Peyer's patch (tissue), 4 donors: ENCODE measurements at places on chromosomes 12 and 14.
A peak's percentile ranks its signal among the peaks of the same experiment; 100 is the strongest.

GRCh38 chr14:77979666-77980351 is 179.9 kb downstream of the ADCK1 start:
- no peak for DNase-seq

DNA sequence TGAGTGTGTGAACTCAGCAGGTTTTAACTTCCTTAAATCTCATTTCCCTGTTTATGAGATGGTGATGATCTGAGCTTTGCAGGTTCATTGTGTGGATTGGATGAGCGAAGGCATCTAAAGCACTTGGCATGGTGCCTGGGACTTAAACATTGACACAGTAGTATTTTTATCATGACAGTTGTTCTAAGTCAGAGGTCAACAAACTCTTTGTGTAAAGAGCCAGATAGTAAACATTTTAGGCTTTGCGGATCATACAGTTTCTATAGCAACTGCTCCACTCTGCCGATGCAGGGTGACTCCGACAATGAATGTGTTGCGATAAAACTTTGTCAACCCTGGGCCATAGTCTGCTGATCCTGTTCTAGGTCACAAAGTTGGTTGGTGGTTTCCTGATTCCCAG is 25.2 kb downstream of the SLC24A4 start:
- no peak for DNase-seq

DNA sequence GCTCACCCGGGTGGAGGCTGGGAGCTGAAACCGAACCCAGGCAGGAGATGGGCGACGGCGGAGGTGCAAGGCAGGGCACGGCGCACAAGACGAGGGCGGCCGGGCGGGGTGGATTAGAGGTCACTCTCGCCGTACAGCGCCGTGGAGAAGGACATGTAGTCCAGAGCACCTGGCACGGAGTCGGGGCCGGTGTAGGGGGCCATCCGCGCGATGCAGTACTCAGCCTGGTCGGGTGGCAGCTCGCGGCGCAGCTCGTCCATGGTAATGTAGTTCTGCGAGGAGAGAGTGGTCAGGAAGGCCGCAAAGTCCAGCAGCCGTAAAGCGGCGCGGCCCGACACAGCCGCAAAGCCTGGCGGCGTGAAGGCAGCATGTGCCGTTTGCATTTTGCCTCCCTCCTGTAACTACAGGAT is 81.9 kb upstream of the ZFP36L1 start:
- no peak for DNase-seq

GRCh38 chr12:112916270-112916669 is 9.5 kb downstream of the OAS1 start:
- no peak for DNase-seq

GRCh38 chr14:77867476-77867875 is 67.6 kb downstream of the ADCK1 start:
- no peak for DNase-seq

- no peak for DNase-seq
Measured at GRCh38 chr14:29380826-29381225, 546.8 kb downstream of the PRKD1 start.

GRCh38 chr12:92362785-92363184 is 217.1 kb upstream of the BTG1 start:
- DNase-seq: peak; percentile 68

GRCh38 chr12:77131977-77132490 is 66.7 kb upstream of the E2F7 start:
- no peak for DNase-seq

- no peak for DNase-seq
Measured at GRCh38 chr12:57106021-57106708, 5.0 kb downstream of the STAT6 start.

GRCh38 chr14:92022036-92022435 is 17.8 kb downstream of the TRIP11 start:
- no peak for DNase-seq

- DNase-seq: no peak
Measured at GRCh38 chr14:63878052-63878451, 25.2 kb downstream of the SYNE2 start.

DNA sequence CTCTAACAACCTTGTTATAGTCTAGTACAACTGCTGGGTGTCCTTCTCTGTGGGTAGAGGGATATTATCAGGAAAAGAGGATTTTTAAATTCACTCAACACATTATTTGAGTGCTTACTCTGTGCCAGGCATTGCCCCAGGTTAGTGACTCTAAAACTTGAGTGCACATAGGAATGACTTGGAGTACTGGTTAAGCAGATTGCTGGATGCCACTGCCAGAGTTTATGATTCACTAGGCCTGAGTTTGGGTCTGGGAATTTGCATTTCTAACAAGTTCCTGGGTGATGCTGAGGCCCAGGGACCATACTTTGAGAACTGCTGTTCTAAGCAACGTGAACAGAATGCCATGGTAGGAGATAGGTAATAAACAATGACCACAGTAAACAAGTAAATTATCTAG is 96.6 kb downstream of the CFAP54 start:
- DNase-seq: no peak

DNA sequence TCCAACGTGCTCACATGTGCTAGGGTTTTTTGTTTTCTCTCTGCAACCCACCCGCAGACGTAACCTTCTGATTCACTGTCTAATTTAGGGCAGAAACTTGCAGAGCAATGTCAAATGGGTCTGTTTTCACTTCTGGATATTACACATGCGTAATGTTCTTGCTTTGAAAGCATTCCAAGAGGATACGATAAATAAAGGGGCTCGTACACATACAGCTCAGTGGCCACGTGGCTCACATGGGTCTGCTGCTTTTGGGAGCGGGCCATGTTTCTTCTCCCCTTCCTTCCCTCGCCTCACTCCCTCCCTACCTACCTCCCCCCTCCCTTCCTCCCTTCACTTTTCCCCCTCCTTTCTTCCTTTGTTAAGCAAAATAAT is 23.4 kb downstream of the CACNA1C start:
- DNase-seq: no peak

DNA sequence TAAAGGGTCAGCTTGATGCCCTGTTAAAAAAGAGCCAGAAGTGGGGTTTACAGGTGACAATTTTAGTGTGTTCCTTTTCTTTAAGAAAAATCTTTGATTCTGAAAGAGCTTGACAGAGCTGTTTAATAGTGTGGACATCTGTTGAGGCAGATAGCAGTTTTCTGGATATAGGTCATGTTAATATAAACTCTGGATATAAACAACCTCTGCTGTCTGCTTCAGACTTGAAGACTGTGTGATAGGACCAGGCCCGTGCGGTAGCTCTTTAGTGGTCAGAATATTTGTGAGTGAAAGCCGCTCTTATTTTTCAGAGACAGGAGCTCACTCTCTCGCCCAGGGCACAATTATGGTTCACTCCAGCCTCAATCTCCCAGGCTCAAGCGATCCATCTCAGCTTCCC is 439.9 kb upstream of the RGS6 start:
- DNase-seq: no peak

- no peak for DNase-seq
Measured at GRCh38 chr12:544941-545635, 85.3 kb downstream of the B4GALNT3 start.

GRCh38 chr14:101888182-101888581 is 76.2 kb upstream of the DYNC1H1 start:
- no peak for DNase-seq

DNA sequence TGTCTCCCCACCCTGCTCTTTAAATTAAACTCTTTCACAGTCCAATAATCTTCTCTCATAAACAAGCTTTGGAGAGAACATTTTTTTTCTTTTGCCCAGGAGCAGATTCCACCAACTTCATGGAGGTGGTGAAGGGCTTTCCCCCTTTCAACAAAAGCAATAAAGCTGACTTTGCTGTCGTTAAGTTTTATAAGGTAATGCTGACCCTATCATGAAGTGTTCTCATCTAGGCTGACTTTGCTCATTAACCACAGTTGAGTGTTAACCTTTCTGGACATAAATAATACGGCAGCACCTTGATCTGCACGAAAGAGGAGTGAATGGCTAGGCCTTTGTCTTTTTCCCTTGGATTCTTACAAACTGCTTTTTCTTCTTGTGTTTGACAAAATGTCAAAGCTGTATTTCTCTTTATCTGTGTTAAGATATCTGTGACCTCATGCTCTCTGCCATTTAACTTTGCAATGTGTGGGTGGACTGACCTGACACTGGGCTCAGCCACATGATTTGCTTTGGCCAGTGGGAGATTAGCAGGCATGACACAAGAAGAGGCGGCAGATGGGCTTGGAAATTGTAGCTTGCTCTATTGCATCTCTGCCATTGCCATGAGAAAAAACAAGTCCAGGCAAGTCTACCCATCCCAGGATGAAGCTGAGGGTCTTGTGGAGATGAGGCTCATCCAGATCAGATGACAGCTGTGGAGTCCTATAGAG is 470.9 kb upstream of the CCDC196 start:
- DNase-seq: no peak

DNA sequence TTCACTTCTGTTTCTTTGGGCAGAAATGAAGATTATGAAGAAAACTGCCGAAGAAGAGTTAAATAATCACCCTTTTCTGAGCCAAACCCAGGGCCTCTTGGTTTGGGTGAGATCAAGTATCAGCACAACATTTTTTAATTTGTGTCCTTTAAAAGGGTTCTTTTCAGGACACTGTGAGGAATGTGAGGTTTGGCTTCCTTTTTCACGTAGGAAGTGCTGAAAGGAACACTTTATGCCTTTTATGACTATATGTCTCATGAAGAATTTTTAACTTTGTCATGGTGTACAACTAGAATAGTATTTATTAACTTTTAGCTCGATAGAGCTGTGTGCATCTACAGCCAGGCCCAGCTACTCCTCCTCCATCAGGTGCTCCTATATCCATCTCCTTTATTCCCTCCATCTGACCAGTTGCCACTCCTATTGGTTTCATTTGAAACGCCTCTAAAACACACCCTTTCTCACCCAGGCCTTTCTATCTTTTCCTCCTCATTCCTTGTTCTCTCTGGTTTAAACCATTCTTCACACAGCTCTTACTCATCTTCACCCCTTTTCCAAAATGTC is 103.6 kb upstream of the LRIG3 start:
- no peak for DNase-seq

- no peak for DNase-seq
Measured at GRCh38 chr14:38528582-38528981, 272.7 kb upstream of the CLEC14A start.

DNA sequence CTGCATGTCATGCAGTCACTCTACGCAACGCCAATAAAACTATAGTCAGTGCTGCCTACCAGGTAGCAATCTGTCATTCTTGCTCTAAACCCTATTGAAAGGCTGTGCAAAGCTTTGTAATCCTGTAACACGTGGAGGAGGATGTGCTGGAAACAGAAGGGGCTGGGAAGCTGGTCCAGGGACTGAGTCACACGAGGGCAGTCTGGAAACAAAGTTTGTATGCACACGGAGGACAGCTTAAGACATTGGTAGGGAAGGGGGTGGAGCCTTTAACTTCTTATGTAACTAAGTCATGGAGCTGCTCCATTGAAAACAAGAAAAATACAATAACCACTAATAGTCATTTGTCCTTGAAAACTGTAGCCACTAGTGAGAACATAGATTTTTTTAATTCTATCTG is 128.0 kb downstream of the BCAT1 start:
- no peak for DNase-seq

GRCh38 chr14:103230021-103230420 is 104.0 kb upstream of the EIF5 start:
- DNase-seq: no peak

DNA sequence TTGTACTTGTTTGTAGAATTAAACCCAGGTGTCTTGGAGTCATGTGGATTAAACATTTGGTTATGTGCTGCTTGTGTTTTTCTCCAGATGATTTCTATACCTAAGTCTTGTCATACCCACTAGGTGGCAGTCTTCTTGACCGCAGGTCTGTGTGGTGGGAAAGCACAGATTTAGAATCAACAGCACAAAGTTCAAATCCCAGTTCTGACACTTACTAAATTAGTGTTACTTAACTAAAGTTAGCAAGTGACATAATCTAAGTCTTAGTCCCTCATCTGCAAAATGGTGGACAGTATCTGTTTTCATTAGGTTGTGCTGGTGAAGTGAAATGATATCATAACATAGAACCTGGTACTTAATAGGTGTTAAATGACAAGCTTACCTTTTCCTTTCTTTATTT is 151.0 kb upstream of the ARHGAP5 start:
- DNase-seq: no peak

DNA sequence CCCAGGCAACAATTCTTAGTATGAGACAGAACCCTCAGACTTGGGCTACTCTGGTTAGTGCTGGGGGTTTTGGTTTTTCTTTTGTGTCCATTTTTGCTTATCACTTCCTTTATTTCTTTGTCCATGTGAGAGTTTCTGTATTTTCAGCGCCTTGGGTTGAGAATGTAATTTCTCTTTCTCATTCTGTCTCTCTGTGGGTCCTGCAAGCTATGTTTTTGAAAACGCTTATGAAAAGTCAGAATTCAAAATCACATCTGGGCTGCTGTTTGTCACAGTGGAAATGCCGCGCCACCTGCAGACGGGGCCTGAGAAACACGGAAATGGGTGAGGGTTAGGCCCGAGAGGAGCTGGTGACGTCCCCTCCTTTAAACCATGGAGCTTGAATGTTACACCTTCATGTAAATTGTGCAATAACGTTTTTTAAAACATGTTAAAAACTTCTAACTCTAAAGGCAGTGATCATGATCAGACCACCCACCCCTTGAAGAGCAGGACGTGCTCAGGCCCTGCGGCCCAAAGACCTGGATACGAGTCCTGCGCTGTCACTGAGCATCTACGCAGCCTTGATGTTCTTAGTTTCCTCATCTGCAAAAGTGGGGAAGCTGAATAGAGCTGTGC is 26.1 kb downstream of the JDP2 start:
- DNase-seq: no peak

- DNase-seq: no peak
Measured at GRCh38 chr12:68780731-68781130, 27.2 kb upstream of the MDM2 start.

- DNase-seq: no peak
Measured at GRCh38 chr14:34713122-34713680, 1.2 kb downstream of the CFL2 start.
